ENCODE measurements at places on chromosomes 7 and 10.

DNA sequence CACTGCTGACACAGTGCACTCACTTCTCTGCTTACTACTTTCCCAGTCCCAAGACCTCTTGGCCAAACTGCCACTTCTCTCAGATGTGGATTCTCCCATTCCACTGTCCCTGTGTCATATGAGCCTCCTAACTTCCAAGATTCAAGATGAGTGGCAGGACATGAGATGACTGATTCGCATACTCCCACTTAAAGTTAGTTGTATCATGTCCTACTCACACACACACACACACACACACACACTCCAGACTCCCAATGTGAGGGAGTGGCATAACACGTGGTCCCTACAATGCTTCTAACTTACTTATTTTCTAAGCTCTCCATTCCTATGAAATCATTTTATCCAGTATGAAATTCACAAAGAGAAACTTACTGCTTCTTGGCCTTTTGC, 67.0 kb upstream of the CAV2 start:
- no peak for DNase-seq

DNA sequence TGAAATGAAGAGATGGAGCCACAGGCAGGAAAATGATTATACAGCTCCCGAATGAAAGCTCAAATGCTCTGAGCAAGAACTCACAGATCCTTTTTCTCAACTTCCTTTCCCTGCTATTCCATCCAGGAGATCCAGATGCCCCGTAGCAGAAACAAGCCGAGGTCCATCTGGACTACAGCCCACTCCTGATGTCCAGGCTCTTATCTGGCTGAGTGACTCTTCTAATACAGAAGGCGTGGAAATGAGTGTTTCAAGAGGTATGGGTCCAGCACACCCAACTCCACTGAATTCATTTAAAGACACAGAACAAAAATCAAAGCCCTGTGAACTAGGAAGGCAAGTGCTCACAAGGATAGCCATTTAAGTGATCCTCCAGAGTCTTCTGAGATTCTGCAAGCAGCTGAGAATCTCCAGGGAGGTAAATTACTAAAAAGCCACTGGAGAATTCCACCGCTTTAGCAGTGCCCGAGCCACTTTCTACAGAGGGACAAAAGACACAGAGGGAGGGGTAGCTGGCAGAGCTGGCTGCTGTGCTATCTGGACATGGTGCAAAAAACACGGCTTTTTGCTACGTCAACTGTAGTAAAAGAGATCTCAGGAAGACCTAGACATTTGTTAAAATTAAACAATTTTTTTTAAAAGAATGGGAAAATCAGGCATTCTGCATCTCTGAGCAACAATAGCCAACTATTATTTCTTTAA, 24.5 kb downstream of the FAM171A1 start:
- DNase-seq, result no peak

- no peak for DNase-seq
Observed at GRCh38 chr10:17003651-17004286, 125.8 kb downstream of the CUBN start.

GRCh38 chr7:44194562-44195145, 5.4 kb upstream of the GCK start:
- DNase-seq, result no peak

- no peak for DNase-seq
Observed at GRCh38 chr10:80526742-80527141, 11.0 kb upstream of the SH2D4B start.

DNA sequence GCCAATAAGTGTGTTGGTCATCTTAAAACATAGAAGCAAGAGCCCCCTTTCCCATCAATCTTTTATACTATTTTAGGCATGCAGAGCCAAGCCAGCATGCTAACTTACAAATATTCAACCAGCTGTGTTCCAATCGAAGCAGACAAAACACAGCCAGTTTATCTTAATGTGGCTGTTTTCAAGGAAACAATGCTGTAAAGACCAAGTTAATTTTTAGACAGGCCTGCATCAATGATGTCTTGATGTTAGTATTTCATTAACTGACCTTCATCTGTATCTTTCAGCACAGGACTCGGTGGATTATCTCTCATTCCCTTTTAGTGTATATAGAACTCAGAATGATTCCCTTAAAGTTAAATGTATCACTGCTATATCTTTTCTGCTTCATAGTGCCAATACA, 262.0 kb upstream of the ZWINT start:
- no peak for DNase-seq

DNA sequence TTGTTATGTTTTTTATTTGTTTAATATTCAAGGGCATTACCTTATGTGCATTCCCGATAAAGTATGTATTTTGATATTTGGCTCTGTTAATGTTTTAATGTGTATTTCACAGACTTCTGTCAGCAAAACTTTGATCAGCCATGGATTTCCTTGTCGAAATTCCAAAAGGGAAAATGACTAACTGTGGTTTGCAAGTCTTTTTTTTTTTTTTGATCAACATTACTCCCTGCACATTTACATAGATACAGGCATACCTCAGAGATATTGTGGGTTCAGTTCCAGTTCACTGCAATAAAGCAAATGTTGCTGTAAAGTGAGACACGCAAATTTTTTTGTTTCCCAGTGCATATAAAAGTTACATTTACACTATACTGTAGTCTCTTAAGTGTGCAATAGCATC, 351.9 kb downstream of the CXCL12 start:
- DNase-seq, result no peak

DNA sequence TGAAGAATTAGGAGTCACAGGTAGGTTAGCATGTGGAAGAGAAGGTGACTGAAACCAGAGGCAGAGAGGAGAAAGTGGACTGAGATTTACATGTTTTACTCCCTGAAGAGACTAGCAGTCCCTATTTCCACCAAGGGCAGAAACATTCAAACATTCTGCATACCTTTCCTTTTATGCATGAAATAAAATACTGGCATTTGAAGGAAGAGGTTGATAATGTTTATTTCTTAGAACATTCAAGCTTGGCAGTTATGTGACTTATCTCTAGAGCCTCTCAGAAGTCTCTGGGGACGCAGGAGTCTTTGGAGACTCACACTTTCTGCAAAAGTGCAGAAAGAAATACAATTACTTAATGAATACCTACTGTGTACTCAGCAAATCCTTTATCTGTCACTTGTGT, 507.1 kb upstream of the C7orf33 start:
- DNase-seq, result no peak

- DNase-seq, result no peak
Observed at GRCh38 chr7:129073738-129074137, 18.8 kb upstream of the TNPO3 start.

GRCh38 chr7:116512520-116513188, 12.2 kb upstream of the CAV1 start:
- no peak for DNase-seq

GRCh38 chr7:7408001-7408770, 127.5 kb downstream of the COL28A1 start:
- DNase-seq, result no peak

DNA sequence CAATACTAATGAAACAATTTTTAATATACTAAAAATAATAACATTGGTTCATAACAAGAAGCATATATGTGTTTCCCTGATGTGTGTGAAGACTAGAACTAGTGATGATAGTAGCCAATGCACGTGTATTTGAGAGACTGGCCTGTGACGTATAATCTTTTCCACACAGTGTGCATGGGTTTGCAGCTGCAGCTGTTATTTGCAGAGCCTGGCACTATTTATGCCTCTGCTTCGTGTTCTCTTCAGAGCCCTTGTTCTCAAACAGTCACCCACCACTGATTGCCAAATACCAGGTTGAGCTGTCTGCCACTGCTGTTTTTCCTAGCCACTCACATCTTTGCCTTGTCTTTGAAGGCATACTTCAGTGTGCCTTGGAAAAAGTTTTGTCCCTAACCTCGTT, 531.7 kb downstream of the ETV1 start:
- DNase-seq, result no peak

DNA sequence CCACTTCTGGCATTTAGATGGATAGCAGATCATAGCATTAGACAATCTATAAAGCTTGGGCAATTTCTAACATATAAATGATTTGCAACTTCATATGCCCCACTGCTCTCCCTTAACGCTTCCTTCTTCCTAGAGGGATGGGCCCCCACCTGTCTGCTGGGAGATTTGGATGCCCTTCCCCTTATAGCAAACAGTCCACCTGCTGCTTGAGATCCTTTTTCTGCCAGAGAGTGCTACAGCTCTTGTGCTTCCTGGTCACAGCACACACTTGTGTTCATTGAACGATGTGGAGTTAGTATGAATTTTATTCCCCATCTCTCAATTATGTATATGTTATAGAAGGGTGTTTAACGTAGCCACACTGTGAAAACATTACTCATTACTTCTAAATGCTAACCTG, 10.4 kb upstream of the PCGF5 start:
- no peak for DNase-seq

DNA sequence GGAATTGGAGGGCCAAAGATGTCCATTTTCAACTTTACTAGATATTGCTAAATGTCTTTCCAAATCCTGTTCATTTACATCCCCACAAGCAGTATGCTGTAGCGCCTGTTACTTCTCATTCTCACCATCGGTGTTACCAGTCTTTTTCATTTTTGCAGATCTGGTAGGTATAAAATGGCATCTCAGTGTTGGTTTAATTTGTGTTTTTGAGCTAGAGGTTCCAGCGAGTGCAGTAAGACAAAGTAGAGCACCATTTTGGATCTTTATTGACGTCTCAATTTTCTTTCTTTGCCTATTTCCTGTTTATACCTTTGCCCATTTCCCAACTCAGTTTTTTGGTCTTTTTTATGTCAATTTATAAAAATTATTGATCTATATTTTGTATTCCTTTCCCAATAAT, 55.6 kb downstream of the NRF1 start:
- DNase-seq, result no peak

- DNase-seq, result no peak
Observed at GRCh38 chr7:51034521-51035264, 252.0 kb upstream of the GRB10 start.

GRCh38 chr10:14571866-14572507, 202.7 kb downstream of the FAM107B start:
- no peak for DNase-seq

- DNase-seq, result no peak
Observed at GRCh38 chr7:147607157-147607800, 983.3 kb upstream of the C7orf33 start.

GRCh38 chr7:150340024-150340749, 1.2 kb downstream of the RARRES2 start:
- no peak for DNase-seq

GRCh38 chr10:115936926-115937767, 335.9 kb downstream of the GFRA1 start:
- no peak for DNase-seq

- no peak for DNase-seq
Observed at GRCh38 chr7:16999541-17000267, 117.9 kb upstream of the AGR3 start.

DNA sequence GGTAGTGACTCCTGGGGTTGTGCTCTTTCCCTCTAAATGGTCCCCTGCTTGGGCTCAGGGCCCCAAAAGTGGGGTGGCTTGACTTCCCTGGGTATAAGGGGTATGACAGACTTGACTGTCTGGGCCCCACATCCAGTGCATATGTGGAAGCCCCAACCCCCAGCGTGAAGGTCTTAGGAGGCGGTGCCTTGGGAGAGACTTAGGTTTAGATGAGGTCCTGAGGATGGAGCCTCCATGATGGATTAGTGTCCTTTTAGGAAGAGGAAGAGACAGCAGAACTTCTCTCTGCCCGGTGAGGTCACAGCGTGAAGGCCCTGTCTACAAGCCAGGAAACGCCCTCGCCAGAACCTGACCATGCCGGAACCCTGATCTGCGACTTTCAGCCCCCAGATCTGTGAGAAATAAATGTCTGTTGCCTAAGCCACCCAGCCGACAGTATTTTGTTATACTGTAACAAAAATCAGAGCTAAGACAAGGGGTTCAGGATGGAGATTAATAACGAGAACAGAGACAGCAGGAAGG, 23.8 kb downstream of the PODXL start:
- no peak for DNase-seq

DNA sequence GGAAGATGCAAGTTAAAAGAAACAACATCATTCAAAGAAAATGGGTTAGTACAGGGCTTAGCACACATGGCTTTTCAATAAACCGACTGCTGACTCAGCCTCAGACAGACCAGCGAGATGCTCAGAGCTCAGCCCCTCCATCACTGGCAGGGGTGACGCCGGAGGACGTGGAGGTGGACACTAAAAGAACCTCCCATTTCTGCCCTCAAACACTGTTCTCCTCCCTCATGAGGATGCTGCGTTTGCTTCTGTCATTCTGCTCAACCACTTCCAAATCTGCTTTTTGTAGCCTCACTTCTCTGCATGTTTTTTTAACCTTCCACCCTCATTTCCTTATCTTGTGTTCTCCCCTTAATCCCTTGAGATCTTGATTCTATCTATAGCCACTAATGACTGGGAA, 15.3 kb downstream of the DENND11 start:
- DNase-seq, result no peak

- no peak for DNase-seq
Observed at GRCh38 chr7:2474224-2474623, 2.0 kb downstream of the GRIFIN start.

DNA sequence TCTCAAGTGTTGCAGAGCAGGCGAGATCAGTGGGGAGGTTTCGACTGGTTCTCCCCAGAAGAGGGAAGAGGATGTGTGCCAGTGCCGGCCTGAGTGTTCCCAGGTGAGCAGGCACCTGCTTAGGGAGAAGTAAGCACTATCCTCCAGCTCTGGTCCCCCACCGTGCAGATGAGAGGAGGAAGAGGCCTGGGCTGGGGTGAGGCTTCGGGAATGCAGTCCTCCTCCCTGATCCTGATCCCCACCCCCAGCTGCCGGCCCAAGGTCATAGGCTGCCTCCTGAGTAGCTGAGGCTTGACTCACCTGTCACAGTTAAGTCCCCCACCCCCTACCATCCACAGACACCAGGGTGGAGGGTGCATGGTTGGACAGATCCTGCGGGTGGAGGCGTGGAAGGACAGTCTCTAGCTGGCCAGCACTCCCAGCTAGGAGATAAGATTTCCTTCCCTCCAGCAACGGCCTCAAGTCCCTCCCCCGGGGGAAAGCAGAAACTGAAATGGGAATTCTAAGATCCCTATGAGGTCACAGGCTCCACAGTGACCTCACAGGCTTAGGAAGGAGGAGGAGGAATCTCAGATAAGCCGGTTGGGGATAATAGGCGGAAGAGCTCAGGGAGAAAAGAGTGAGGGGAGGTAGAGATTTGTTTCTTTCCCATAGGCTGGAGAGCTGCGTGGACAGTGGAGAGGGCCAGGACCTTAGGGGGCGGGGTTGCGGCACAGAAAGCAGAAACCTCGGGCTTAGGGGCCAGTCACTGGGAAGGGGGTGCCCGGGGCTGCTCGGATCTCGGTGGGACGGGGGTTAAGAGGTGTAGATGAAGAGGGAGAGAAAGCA, 1.0 kb downstream of the LRCH4 start:
- no peak for DNase-seq

DNA sequence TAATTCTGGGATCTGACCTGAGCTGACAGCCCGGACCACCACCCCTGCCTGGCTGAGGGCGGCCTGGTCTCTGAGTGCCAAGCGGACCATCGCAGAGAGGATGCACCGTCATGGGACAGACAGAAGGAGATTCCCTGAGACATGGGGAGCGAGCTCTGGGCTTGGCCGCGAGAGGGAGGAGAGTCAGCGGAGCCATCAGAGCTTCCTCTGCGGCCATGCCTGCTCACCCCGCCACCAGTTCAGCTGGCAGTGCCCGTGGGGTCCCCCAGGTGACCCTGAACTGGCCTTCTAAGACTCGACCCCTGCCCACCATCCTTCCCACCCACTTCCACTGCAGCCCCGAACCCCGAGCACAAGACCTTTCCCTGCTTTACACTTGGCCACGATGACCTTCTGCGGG, 152.8 kb downstream of the TCERG1L start:
- DNase-seq, result no peak

- DNase-seq, result no peak
Observed at GRCh38 chr10:97768322-97769315, 3.2 kb downstream of the SFRP5 start.

Data from stimulated activated CD4-positive, alpha-beta T cell treated with anti-CD3 and anti-CD28 coated beads, Interleukin-1b, Interleukin-23, amount 100 ng/mL, for 1 hour (primary cell).